ENCODE measurements at places on chromosomes 5 and 9. TPM values are rescaled to one million over a fixed set of nuclear protein-coding genes. Genes with fewer than 3 reads are reported as not detected.

- DNase-seq = peak; percentile 27
Measured at GRCh38 chr5:12016159-12016746, 112.0 kb upstream of the CTNND2 start.

- DNase-seq = no peak
Measured at GRCh38 chr9:133256686-133257091, 18.3 kb downstream of the ABO start.

DNA sequence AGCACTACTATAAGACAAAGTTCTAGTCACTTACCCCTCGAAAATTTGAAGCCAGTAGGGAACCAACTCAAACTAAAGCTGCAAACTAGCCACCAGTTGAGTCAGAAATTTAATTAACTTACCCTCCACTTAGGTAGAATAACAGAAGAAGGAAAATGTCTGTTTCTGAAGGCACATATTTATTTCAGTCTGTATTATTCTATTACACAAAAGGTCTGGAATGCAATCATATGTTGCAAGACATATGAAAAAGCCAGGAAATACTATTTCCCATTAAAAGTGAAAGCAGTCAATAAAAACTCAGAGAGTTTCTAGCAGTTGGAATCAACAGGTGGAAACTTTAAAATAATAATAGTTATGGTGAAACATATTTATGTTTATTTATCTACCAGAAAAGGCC lies 79.2 kb upstream of the SLCO4C1 start:
- no peak for DNase-seq

DNA sequence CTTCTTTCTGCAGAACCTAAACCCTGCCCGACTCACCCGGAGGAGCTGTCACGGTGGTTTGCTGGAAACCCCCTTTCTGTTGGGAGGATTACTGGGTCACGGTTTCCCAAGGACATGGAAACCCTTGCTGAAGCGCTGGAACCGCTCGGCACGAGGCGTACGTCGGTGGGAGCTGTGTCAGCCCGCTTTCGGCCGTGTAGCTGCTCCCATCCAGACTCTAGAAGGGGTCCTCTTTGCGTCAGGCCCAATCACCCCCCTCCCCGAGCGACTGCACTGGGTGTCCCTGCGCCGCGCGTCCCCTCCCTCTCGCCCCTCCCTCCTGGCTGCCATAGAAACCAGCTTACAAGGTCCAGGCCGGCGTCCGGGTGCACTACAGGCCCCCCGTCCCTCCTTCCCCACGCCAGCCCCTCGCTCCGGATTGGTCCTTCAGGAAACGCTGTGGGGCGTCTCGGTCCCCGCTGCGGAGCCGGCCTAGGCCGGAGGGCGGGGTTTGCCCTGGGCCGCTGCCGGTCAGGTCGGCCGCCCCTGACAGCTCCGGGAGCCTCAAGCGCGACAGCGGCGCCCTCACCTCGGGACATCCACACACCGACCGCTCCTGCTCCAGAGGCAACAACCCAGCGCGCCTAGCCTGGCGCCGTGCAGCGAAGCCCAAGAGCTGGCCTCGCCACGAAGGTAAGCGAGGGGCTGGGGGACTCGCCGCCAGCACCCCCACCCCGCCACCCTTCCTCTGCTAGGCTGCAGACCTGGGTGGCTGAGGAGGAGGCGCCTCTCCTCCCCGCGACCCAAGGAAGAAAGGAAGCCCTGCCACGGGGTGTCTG lies at the start of gene NIM1K:
NIM1K (plus strand) TSS at position 486 of the 818 bp plus-strand sequence. CDS start 53,551 bp downstream, outside the sequence.
- peak; percentile 81 for DNase-seq

GRCh38 chr9:2824564-2824963 lies 19.3 kb downstream of the PUM3 start:
- DNase-seq = peak; percentile 77

- no peak for DNase-seq
Measured at GRCh38 chr5:31844622-31845345, 205.9 kb downstream of the PDZD2 start.

- no peak for DNase-seq
Measured at GRCh38 chr9:136381311-136381710, 7.8 kb upstream of the CARD9 start.

DNA sequence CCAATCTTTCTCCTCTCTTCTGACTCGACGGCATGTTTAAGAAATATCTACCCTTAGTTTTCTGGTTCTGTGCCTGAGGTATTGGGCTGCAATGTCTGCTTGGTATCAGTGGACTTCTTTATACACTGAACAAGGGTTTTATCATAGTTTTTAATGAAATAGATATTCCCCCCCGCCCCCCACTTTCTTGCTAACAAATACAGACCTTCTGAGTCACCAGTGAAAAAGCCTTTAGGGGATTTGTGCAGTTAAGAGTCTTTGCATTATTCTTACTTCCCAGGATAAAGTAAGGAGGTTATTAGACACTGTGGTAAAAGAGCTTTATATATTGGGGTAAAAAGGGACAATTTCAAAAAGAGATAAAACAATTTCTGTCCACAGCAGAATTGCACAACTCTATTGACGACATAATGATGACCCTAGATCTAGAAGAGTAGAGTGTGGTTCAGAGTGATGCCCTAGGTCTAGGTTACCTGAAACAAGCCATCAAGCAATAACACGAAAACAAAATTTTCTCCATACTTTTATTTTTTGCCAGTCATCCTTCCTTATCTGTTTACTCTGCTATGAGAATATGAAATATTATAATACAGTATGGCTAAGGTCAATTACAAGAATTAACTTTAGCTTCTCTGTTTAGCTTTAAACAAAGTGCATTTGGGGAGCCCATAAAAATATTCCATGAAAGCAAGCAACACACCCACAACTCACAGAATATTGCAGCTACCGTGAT lies 110.7 kb downstream of the PLK2 start:
- DNase-seq = no peak

GRCh38 chr5:180618487-180618828 lies 27.2 kb upstream of the SCGB3A1 start:
- no peak for DNase-seq

DNA sequence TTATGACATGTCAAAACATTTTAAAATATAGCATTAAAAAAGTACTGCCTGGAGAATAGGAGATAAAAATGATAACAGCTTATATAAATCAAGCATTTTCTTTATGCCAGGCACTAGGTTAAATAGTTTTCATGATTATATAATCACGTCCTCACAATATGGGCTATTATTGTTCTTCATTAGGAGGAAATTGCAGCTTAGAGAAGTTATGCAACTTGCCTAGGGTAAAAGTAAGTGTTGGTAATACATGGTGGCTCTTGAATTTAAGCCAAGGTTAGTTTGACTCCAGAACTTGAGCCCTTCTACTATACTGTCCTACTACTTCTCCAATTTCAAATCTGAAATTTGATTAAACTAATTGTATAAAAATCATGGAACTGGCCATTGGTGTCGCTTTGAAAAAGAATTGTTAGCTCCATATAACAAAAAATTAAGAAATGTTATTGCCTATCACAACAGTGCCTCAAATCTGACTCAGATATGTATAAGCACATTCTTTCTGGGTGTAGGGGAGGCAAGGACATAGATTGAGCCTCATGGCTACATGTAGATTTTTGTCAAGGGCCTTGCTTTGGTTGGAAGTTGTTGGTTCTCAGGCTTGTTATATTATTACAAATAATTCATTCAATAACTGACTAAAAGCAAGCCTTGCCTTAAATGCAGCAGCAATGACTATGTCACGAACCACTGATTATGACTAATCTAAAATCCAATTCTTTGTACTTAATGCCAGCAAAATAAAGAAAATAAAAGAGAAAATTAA lies 223.5 kb upstream of the DAB2 start:
- DNase-seq = no peak

- no peak for DNase-seq
Measured at GRCh38 chr5:73514418-73514817, 16.2 kb downstream of the BTF3 start.

SLC46A2 gene
- total RNA-seq = not detected

THOC3 gene
- 152 TPM for total RNA-seq

BARHL1 gene
- not detected for total RNA-seq

GPR150 gene
- not detected for total RNA-seq

CCDC180 gene
- 7.1 TPM for total RNA-seq

ALDOB gene
- not detected for total RNA-seq

OR1Q1 gene
- not detected for total RNA-seq
